NCI-H187 treated with DMSO at 0.1 percent for 48 hours (cell line): ENCODE measurements at places on chromosomes 3 and 15.

DNA sequence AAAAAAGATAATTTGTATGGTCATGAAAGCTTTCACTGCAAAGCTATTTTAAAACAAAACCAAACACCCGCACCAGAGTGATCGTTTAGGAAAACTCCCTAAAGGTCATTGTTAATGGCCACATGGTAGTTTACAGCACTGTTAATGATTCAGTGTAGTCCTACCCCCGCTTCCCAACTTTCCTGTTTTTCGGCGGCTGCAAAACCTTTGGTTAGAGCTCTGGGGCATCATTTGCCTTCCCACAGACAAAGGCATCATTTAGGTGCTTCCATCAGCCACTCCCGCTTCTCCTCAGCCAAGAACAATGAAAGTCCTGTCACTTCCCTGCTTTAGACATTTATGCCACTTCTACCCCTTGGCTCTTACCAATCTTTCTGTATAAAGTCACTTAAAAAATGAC is 10.6 kb downstream of the MELTF start:
- no peak for DNase-seq

DNA sequence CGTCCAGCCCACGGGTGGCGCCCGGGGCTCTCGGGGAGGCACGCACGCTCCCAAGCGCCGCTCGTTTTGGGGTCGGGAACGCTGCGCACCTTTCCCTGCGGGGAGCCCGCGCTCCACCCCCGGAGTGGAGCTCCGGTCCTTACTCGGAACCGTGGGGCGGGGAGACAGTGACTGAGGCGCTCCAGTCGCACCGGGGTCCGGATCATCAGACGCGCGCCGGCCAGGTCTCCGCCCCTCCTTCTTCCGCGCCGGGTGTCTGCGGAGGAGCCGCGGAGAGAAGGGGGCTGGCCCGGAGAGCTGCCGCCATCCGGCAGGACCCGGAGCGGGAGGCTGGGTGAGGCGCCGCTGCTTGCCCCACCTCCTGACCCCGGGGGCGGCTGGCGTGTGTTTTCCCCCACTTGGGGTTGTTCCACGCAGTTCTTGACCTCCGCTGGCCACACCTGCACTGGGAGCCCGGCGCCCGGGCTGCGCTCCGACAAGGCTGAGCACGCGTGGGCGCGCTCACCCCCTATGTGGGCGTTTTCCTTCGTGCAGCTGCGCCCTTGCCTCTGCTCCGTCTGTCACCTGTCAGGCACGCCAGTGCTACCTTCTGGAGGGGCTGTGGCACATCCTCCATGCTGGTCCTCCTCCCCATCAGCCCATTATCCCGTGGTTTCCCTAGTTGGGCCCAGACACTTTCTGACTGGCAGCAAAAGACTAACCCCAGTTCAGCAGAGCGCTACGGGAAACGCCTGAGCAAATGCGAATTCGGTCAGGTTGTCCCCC is at the start of gene MCF2L2:
Gene MCF2L2 (minus strand): TSS at position 173 of the 765 bp plus-strand sequence. CDS start 642 bp downstream, outside the sequence.
- DNase-seq, result no peak

DNA sequence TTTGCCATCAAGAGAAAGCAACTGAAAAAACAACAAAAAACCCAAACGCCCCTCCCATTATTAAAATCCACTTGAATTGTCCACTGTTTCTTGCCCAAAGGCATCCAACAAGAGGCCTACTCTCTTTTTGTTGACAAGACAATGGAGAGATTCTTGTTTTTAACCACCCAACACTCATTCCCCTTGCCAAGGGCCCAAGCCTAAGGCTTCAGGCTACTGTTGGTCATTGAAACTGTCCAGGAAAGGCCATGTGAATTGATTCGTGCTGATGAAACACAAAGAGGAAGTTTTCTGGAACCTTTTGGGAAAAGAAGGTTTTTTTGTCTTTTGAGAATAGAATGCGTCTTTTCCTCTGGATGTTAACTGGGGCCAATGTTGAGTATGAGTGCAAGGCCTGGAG is 157.4 kb upstream of the PFN2 start:
- no peak for DNase-seq

DNA sequence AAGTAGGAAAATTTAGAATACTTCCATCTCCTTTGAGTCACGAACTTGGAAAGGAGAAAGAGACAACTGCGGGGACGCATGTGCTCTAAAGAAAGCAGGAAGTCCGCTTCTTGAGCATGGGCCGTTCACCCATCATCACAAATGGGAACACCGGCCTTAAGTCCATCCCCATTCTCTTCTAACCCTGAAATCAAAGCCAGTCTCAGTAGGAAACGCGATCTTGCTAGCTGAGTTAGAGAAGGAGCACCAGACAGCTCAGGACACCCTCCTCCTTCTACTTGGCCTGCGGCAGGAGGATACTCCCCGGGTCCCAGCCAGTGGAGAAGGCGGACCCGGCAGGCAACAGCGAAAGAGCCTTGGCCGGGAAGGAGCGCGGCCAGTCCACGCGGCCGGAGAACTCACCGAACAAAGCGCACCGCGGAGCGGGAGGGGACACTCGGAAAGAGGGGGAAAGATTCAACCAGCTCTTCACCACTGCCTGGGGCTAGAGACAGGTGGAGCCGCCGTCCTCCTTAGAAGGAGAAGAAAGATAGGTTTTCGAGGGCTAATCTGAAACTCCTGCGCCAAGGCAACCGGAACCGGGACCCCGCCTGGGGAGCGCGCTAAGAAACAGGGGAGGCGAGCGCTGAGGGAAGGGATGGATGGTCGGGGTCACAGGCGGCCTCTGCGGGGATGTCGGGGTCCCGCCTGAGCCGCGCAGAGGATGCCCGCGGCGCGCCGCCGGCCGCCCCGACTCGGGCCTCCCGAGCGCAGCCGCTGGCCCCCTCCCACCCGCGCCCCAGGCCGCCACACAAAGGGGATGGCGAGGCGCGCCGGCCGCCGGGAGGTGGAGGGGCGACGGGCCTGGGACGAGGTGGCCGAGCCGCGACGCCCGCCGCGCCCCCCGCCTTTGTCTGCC is 818 bp downstream of the SLC4A7 start:
- DNase-seq, result no peak

DNA sequence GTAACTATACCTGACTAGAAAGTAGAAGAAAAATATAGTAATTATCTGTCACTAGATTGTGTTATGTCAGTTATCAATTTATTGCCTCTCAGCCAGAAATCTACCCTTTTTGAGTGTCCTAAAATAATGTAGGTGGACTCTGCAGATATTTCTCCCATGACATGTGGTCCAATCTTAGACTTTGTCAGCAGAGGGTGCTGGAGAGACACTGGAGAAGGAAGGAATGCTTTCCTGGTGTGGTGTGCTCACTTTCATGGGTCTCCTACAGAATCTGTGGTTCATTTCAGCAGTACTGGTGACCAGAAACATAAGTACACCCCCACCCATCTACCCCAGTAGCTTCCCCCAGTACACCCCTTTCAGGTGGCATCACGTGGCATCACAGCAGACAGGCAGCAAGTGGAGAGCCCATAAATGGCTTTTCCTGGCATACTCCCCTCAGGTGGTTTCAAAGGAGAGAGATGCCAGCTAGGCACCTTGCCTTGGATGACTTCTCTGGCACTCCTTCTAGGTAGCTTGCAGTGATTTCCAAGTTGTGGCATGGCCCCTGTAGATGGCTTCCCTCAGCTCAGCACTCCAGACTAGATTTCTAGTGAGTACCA is 114.7 kb downstream of the GADL1 start:
- no peak for DNase-seq

DNA sequence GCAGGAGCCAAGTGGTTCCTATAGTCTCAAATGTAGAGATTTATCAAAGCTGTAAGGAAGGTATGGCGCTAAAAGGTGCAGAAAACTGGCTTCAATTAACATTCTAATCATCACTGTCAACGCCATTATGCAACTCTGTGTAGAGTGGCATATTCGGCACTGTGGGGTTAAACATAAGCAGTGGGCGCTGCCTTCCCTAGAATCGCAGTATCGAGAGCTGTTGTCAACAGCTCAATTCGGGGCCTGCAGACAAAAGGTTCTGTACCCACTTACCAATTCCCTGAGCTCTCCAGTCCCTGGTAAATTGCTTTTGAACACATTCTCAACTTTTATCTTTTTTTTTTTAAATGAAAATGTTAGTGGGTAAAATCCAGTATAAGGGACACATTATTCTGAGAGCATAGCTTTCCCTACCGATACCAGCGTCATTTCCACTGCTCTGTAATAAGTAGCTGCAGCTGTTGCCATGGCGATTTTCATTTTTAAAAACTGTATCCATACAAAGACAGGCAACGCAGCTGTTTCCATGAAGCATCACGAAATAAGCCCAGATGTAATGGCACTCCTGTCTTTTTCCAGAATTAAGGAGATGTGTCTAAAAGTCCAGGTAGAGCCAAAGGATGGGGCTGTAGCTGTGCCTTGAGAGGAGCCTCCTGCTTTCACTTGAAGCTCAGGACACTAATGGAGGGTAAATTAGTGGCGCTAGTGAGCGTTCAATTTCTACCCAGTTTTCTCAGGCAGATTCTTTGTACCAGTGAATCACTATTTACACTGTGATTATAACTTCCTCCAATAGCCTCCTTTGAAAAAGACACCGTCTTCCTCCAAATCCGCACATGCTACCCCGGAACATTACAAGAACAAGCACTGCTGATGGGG is 250.3 kb downstream of the SLC9A9 start:
- no peak for DNase-seq

DNA sequence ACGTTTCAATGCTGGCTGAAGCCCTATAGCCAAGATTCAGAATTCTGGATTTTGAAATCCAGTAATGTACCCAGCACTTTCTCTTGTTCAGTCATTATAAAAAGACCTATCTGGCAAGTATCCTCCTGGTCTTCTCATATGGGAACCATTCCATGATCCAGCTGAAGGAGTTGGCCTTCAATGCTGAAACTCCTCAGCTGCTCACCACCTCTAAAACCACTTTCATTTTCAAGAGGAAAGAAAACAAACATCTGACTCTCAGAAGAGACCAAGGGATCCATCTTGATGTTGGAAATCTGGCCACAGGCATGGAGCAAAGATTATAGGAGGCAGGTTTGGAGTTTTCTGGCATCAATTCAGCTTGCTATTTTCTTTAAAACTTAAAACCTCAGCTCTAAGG is 235.4 kb downstream of the FMN1 start:
- no peak for DNase-seq

GRCh38 chr3:28841441-28841840 is 439.4 kb upstream of the RBMS3 start:
- DNase-seq, result no peak

GRCh38 chr15:49923671-49924070 is 195.4 kb downstream of the ATP8B4 start:
- no peak for DNase-seq

DNA sequence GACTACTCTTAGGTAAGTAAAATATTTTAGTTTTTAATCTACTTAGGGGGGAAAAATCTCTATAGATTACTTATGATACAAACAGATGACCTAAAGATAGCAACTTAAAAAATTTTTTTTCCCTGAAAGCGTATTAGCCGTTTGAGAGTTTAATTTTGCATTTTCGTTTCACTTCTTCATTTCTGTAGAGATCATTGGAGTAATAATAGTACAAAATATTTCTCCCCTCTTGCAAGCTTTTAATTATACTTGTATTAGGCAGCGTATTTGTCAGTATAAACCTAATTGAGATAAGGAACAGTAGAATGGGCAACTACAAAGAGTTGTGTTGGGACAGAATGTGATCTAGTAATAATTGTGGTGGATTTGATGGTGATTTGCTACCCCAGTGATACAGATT is 10.3 kb downstream of the SKIL start:
- DNase-seq, result no peak

DNA sequence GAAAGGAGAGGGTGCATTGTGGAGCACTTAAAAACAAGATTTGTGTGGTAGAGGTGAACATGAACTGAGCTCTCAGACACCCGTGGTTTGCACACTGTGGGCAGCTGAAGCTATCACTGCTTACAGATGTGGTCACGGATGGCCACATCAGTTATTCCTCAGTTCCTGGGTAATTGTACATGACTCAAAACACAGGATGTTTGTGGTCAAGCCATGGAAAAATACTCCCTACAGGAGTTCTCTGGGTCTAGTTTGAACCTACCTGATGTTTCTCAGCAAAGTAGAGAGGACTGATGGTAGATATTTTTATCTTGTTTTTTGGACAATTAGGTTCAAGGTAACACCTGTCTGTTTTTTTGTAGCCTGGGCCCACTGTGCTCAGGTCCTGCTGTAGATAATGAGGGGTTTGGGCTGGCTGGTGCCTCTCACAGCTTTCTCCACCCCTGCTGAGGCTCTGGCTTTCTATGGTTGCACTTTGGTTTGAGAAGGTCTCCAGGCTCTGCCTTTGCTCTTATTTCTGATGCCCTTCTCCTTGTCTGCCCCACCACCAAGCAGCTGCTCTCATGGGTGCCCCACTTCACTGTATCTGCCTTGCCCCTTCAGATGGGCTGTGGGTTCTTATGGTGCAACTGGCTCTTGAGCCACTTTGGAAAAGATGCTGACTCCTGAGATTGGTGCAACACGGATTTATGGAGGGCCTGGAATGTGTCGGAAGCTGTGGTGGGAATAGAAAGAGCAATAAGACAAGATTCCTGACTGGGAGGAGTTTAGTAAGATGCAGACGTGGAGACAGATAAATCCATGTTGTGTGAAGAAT is 40.1 kb downstream of the CDCP1 start:
- DNase-seq, result no peak

- no peak for DNase-seq
Measured at GRCh38 chr3:13088028-13089006, 15.1 kb upstream of the IQSEC1 start.

- no peak for DNase-seq
Measured at GRCh38 chr3:23700616-23701015, 105.1 kb upstream of the UBE2E1 start.
